ENCODE measurements at places on chromosomes 3 and 15.
A peak's percentile ranks its signal among the peaks of the same experiment; 100 is the strongest.

DNA sequence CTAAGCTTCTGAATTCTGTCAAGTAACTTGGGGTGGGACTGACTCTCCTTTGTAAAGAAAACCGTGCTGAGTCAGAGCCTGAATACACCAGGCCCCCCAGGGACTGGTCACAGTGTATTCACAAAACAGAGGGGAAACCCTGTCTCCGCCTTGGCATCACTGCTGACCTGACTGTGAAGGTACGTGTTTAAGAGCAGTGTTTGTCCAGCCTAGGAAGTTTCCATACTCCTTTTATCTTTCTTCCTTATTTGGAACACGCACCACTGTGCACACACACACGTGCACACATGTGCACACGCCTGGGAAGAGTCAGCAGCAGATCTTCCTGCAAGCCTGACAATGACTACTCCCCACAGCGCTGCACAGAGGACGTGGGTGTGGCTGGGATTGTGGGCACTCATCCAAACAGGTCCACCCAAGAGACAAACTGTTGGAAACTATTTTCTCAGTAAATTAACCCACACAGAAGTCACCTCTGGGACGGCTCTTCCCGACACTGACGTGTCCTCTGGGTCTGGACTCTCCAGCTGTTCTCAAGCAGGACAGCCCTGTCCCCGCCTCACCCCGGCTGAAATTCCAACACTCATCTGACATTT is 87.7 kb downstream of the ATP10A start:
- no peak for DNase-seq

DNA sequence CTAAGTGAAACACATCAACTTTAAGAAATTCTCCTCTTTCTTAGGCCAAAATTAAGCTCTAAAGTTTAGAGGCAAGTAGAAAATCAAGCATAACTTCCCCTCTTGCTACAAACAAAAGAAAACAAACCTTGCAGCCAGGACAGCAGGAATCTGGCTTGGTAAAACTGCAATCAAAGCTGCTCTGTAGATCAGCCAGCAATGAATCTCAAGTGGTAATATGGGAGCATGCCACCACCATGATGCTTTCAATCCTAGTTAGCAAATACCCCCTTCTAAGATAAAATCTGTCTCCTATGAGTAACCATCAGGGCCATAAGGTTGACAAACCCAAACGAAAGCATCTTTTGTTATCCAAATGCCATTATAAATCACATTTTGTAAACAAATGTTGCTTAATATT is 208.3 kb upstream of the PLSCR5 start:
- no peak for DNase-seq

GRCh38 chr15:62545467-62546227 is 380.6 kb upstream of the C2CD4B start:
- peak; percentile 18 for DNase-seq

DNA sequence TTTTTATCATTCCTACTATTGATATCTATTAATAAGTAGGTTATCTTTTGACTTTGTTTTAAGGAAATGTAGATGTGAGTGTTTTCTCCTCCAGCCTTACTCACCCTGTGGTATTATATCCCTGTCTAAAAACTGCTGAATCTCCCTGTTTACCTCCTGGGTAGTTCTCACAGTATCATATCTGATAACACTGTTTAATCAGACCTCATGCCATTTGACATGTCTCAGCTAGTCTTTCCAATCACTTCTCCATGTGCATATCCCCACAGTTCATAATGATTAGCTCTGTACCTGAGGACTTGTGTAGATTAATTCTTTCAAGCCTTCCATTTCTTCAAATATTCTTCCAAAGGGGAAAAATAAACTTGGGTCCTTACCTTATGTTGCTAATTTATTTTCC is 30.7 kb downstream of the DUOX2 start:
- no peak for DNase-seq

- no peak for DNase-seq
These were observed 30.8 kb downstream of the SH3GL3 start for GRCh38 chr15:83477808-83478537.

DNA sequence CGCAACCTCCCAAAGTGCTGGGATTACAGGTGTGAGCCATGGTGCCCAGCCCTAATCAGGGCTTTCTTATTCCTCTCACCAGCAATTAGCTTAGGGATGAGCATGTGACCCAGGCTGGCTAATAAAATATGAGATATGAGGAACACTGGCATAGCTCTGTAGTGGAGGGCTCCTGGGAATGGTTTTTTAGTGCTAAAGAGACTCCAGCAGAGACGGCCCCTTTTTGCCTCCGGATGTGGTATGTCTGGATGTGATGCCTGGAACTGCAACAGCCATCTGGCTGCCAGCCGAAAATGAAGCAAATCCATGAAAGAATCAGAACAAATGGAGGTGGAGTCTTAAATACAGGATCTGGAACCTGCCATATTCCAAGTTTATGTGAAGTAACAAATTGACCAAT is 69.1 kb upstream of the MAGI1 start:
- no peak for DNase-seq

- DNase-seq = no peak
These were observed 83.6 kb downstream of the COL6A5 start for GRCh38 chr3:130428871-130429712.

GRCh38 chr3:124345845-124346244 is 353.9 kb upstream of the ROPN1 start:
- DNase-seq = no peak

GRCh38 chr3:14775563-14775962 is 43.2 kb upstream of the FGD5 start:
- DNase-seq = no peak

DNA sequence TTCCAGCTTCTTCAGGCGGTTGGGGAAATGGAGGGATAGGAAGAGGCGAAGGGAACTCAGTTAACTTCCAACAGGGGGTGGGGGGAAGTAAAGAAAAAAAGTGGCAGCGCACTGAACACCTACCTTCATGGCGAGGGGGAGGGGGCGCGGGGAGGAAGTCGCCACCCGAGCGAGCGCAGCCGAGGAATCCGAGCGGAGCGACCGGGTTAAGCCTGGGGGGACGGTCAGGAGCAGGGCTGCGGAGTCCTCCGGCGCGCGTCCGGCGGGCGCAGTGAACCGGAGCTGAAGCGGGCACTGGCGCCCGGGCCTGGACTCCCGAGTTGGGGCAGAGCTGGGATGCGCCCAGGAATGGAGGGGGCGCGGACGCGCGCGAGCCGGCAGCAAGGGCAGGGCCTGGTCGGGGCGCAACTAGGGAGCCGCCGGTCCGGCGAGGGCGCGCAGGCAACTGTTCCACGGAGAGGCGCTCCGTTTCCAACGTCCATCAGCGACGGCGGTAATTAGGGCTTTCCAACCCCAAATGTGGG is at the start of gene WNT5A:
TSS of gene WNT5A (minus strand) at position 450 of the 524 bp plus-strand sequence. CDS start at position 129, 321 bp downstream.
- DNase-seq = peak; percentile 45

GRCh38 chr3:120092474-120092873 is 1.8 kb downstream of the GSK3B start:
- DNase-seq = peak; percentile 63

DNA sequence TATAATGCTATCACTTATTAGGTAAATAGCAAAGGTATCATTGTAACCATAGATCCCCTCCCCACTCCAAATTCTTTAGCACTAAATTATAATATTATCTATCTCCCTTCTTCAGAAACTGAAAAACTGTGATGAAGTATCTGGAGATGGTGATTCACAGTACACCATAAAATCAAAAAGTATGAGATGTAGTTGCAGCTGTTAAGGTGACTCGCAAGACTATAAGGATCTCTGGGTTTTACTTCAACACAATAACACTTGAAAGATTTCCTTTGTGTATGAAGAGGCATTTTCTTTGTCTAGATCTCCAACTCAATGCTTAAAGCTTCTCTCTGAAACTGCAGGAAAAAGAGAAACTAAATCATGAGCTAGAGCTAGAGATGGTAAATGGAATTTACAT is 46.9 kb downstream of the IFT57 start:
- DNase-seq = peak; percentile 35

- no peak for DNase-seq
These were observed 113.1 kb downstream of the ARNT2 start for GRCh38 chr15:80517290-80517689.

Measured in NCI-H1105 treated with DMSO at 0.1 percent for 48 hours (cell line).